ENCODE measurements at places on chromosomes 3 and 15.

DNA sequence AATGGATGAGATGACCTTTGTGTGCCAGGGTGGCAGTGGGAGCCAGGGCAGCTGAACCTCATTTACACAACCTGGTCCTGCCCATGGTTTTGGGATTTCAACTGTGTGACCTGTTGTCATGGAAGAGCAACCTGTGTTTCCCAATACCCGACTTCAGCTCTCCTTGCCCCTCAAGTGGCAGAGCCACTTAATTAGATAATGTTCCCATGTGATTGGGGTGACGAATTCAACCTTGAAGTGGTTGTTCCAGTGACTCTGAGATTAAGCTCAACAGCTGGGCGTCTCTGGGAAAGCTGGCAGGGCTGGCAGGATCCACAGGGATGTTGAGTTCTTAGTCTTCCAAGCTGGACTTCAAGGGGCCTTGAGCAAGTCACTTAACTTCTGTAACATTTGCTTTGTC lies 71.0 kb downstream of the THSD4 start:
- no peak for DNase-seq

DNA sequence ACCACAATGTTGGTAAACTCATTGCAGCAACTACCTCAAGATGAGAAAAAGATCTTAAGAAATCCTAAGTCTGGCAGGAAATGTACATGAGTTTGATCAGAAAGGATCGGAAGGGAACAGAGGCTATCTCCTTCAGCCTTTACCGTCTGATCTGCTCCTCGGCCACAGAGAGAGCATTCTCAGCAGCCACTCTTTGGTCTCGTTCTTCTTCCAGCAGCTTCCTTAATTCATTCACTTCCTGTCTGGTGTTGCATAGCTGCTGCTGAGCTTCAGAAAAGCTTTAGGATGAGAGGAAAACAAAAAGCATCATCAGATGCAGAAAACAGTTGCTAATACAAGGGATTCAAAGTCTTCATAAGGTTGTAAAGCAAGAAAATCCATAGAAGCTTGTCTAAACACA lies 6.6 kb upstream of the HCLS1 start:
- no peak for DNase-seq

DNA sequence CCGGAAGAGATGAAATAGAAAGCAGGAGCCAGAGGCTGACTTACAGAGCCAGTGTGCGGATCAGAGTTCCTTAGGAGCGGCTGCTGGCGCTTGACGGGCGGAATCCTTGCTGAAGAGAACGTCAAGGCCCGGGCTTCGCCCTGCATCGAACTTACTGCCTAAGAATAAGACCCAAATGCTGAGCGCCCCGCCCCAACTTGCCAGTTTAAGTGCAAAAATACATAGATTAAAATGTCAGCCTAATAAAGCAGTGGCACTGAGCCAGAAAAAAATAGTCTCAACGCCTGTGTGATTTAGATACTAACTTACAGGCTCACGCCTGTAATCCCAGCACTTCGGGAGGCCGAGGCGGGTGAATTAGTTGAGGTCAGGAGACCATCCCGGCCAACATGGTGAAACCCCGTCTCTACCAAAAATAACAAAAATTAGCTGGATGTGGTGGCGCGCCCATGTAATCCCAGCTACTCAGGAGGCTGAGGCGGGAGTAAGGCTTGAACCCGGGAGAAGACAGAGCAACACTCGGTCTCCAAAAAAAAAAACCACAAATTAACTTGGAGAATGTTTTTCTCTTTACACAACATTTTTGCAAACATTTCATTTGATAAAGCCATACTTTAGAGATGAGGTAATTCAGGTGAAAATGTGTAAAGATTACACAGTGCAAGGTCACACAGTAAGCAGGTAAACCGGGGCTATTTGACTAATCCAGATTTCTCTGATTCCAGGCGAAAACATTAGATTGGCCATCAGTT lies 1.2 kb upstream of the UBP1 start:
- DNase-seq, result no peak

DNA sequence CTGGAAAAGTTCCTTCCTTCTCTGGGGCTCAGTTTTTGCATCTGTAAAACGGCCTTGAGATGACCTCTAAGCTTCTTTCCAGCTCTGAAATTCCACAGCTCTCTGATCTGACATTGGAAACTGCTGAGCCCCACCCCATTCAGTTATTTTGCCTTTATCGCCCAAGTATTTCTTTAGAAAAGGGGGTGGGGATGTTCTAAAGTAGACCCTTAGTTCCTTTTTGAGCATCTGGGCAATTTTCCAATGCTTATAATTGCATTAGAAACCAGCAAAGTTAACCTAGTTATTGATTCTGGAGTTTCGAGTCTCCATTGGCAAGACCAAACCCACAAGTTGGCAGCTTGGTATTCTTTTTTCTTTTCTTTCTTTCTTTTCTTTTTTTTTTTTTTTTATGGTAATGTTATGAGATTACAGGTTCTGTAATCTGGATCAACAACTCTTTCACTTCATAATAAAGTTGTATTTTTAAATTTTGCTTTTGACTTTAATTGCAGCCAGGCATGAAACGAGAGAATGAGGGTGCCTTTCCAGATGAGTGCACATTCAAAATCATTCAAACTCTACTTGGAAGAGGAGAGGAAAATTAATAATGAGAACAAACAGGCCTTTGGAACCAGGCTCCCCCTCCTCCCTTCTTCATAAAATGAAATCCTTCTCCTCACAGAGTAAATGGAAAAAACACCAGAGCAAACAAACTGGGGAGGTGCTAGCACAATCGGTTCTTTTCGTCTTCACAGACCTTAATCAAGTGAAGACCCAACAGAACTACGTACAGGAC lies 76.8 kb upstream of the LRIG1 start:
- no peak for DNase-seq

DNA sequence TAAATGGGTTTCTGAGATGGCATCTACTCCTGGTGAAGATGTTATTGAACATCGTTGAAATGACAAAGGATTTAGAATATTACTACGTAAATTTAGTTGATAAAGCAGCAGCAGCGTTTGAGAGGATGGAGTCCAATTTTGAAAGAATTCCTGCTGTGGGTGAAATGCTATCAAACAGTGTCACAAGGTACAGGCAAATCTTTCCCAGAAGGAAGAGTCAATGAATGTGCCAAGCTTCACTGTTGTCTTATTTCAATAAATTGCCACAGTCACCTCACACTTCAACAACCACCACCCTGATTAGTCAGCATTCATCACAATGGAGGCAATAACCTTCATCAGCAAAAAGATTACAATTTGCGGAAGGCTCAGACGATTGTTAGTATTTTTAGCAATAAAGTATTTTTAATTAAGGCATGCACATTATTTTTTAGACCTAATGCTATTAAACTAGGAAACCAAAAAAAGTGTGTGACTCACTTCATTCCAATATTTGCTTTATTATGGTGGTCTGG lies 142.8 kb downstream of the UNC13C start:
- no peak for DNase-seq

DNA sequence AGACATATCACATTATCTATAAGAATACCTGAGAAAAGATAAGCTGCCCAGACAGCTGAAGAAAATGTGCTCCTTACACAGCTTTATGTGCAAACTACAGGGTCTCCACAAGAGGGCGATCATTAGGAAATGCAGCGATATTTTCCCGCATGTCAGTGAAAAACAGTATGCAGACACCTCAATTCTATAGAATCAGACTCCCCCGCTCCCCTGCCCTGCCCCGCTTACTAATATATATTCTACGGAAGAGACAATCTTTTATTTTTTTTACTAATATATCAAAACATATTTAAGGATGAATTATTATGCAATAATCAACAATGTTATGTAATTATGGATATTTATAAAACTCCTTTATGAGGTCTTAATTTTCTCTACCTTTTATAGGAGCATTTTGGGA lies 681.3 kb downstream of the ROBO1 start:
- no peak for DNase-seq

- DNase-seq, result no peak
Observed at GRCh38 chr3:57009367-57009766, 51.1 kb upstream of the SPATA12 start.

GRCh38 chr15:42457445-42458442 lies 33.2 kb downstream of the ZNF106 start:
- no peak for DNase-seq

- DNase-seq, result no peak
Observed at GRCh38 chr15:84586696-84587095, 14.1 kb upstream of the ZSCAN2 start.

- no peak for DNase-seq
Observed at GRCh38 chr15:61196711-61197586, 32.2 kb downstream of the RORA start.

All from SIG-M5 (cell line).